ENCODE measurements at places on chromosomes 7 and 10.

- no peak for DNase-seq
These were observed 86.6 kb downstream of the ABLIM1 start for GRCh38 chr10:114571316-114571999.

- no peak for DNase-seq
These were observed 34.6 kb downstream of the PPP1R9A start for GRCh38 chr7:94941844-94942632.

- no peak for DNase-seq
These were observed 47.3 kb upstream of the ZMIZ1 start for GRCh38 chr10:79021331-79021907.

GRCh38 chr7:84624927-84625326, 430.3 kb upstream of the SEMA3A start:
- no peak for DNase-seq

GRCh38 chr10:4242561-4243035, 457.6 kb upstream of the KLF6 start:
- no peak for DNase-seq

DNA sequence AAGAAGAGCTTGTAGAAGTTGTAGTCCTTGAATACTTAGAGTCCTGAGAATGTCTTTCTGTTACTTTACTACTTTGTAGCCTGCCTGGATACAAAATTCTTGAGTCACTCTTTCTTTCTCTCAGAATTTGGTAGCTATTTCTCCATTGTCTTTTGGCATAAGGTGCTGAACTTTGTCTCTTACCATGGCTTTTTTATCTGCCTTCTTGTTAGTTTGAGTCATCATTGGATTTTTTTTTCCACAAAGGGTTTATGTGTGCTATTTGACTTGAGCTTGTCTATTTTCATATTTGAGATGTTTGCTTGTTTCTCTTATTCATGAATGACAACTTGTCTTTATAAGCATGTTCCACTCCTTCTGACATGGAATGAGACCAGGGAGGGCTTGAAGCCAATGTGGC, 74.5 kb upstream of the EXOC6 start:
- no peak for DNase-seq

GRCh38 chr7:152850420-152850819, 90.9 kb downstream of the ACTR3B start:
- no peak for DNase-seq

GRCh38 chr10:70748305-70748704, 36.9 kb downstream of the TBATA start:
- no peak for DNase-seq

DNA sequence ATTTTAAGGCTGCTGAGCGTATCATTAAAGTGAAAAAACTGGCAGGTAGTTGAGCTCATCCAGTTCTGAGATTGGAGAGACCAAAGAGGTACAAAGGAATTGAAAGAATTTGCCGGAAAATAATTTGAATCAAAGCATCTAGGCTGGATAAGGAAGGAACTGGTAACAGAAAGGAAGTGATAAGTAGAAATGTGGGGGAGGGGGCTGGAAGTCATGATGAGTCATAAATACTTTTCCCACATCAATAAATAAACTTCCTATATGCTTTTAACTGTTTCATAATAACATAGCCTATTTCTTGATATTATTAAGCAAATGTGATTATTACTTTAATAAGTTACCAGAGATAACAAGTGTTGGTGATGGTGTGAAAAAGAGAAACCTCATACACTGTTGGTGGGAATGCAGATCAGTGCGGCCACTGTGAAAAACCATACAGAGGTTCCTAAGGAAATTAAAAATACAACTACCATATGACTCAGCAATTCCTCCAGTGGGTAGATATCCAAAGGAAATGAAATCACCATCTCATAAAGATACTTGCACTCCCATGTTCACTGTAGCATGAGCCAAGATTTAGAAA, 27.0 kb downstream of the ZNF438 start:
- DNase-seq = no peak

DNA sequence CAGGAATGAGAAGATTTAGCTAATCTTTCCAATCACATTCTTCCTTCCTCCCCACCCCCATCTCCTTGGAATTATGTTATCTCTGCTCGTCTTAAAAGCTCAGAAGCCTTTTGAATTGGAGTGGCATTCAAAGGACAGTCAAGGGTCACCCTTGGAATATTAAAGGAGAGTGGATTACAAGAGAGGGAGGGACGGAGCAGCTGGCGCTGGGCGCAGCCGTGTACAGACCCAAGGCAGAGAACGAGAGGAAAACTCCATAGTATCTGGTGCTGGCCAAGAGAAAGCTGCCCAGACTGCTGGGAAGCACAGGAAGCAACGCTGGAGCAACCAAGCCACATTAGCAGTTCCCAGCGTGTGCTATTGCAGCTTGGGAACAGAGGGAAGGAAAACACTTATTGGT, 95.7 kb downstream of the POU6F2 start:
- DNase-seq = no peak

DNA sequence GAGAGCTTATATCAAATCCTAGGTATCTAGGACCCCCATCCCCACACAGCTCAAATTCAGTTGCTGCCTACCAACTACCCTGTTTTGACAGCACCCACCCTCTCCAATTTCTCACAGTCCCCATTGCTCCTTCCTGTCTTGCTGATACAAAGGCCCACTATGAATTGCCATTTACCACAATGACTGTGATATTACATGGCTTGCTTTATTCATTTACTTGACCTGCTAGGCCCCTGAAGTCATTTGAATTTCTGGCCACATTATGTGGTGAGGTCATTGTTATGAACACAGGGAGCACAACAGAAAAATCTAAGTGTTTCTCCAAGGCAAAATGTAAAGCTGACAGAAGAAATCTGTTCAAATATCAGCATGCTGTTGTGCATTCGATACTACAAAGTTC, 101.4 kb downstream of the PPP1R17 start:
- DNase-seq = no peak

DNA sequence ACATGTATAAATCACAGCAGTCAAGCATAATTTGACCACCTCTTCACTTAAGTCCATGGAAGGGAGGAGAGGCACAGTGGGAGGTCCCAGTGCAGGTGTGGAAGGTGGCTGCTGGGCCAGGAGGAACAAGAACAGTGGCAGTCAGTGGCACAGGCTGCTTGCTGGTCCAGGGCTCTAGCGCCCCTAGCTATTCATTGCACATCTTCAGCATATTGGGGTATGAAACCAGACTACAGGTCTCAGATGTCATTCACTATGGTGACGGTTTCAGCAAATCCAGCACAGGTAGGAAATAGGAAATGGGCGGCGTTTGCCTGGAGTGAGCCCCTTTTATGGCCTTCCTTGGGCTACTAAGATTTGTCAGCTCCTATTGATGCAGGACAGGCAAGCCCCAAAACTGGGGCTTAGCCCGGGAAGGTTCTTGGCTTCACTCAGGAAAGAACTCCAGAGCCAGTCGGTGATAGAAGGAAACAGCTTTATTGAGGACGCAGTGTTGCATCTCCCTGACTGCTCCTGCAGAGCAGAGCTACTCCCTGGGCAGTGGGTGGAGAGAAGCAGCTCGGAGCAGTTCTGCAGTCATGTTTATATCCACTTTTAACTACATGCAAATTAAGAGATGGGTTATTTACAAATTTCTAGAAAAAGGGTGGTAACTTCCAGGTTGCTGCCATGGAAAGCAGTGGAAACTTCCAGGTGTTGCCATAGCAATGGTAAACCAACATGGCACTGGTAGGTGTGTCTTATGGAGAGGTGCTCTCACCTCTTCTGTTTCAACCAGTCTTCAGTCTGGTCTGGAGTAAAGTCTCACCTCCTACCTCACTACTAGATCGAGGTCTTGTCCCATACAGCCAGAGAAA, 608.8 kb downstream of the PARD3 start:
- DNase-seq = no peak

DNA sequence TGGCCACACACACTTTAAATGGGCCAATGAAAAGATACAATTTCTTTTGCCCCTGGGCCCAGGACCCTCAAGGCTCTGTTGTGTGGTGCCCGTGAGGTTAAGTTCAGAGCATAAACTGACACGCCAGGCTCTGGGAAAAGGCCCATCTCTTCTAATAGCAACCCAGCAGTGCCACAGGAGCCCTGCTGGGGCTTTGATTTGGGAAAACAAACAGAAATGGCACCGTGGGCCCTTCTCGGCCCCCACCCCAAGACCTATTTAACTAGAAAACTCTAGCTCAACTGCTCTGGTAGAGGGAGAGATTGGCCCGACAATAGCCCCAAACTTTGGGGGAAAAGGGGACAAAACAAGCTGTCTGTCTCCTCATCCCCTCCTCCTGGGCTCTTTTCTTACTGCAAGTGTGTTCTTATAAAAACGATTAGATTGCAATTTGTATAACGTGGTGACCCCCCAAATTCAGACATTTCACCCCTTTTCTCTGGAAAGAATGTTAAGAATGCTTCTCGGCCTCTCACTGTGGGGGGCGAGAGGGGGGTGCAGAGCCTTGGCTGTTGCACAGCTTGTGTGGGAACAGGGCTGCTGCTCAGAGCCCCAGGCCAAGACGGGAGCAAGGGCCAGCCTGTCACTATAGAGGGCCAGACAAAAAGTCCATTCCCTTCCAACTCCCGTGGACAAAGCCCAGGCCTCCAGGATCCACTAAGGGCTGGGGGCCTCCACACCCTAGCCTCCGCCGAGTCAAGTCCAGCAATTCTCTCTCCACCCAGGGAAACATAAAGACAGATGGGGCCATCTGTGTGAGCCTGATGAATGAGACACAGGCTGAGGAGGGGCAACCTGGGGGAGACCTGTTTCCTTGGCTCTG, 26.8 kb downstream of the DPCD start:
- no peak for DNase-seq

DNA sequence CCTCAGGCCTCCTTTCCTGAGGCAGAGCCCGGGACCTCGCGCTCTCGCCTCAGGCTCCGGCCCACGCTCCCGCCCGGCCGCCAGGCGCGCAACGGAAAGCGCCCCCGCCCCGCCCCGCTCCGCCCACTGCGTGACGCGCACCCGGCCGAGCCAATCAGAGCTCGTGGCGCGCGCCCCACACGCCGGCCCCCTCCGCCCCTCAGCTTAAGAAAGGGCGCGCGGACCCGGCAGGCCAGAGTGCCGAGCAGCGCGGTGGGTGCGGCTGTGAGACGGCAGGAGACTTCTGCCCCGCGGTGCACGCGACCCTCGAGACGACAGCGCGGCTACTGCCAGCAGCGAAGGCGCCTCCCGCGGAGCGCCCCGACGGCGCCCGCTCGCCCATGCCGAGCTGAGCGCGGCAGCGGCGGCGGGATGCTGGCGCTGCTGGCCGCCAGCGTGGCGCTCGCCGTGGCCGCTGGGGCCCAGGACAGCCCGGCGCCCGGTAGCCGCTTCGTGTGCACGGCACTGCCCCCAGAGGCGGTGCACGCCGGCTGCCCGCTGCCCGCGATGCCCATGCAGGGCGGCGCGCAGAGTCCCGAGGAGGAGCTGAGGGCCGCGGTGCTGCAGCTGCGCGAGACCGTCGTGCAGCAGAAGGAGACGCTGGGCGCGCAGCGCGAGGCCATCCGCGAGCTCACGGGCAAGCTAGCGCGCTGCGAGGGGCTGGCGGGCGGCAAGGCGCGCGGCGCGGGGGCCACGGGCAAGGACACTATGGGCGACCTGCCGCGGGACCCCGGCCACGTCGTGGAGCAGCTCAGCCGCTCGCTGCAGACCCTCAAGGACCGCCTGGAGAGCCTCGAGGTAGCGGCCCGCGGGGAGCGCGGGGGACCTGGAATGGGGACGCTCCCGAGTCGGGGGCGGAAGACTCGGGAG, at the start of gene NPTX2:
Gene NPTX2, plus strand, starts transcription at position 235 of the 909 bp plus-strand sequence. Its CDS starts 177 bp downstream, at position 412.
- DNase-seq = no peak

- DNase-seq = no peak
These were observed 24.4 kb downstream of the GLI3 start for GRCh38 chr7:42212541-42213090.

GRCh38 chr10:97584060-97584797, at the start of gene HOGA1:
Gene HOGA1 (plus strand): TSS chr10:97584389. CDS start chr10:97584704, 315 bp downstream.
- DNase-seq = no peak

Data from GM12891 (cell line).